ENCODE measurements at places on chromosomes 3 and 15.
A peak's percentile ranks its signal among the peaks of the same experiment; 100 is the strongest.

GRCh38 chr15:40787344-40787841, 17.6 kb downstream of the C15orf62 start:
- no peak for DNase-seq

GRCh38 chr3:146558781-146559180, 14.4 kb upstream of the PLSCR1 start:
- DNase-seq = no peak

- no peak for DNase-seq
Observed at GRCh38 chr15:32784581-32784980, 66.8 kb downstream of the GREM1 start.

GRCh38 chr15:65996901-65997300, 127.6 kb downstream of the RAB11A start:
- DNase-seq = no peak

DNA sequence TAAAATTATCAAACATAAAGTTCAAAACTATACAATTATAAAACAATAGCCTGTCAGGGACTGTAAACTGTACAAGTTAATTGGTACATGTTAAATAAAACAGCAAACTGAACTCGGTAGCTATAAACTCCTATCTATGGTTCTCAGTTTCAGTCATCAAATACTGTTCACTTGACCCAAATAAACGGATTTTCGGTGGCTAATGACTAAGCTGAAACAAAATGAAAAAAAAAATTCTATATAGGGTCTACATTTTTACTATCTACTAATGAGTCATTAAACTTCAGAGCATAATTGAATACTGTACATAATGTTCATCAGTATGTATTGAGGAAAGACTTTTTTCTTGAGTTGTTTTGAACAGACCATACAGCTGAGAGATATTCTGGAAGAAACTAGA, 6.6 kb downstream of the PROK2 start:
- DNase-seq = no peak

- DNase-seq = no peak
Observed at GRCh38 chr15:94306700-94307650, 75.6 kb downstream of the MCTP2 start.

GRCh38 chr15:91891788-91892345, 38.4 kb downstream of the SLCO3A1 start:
- no peak for DNase-seq

DNA sequence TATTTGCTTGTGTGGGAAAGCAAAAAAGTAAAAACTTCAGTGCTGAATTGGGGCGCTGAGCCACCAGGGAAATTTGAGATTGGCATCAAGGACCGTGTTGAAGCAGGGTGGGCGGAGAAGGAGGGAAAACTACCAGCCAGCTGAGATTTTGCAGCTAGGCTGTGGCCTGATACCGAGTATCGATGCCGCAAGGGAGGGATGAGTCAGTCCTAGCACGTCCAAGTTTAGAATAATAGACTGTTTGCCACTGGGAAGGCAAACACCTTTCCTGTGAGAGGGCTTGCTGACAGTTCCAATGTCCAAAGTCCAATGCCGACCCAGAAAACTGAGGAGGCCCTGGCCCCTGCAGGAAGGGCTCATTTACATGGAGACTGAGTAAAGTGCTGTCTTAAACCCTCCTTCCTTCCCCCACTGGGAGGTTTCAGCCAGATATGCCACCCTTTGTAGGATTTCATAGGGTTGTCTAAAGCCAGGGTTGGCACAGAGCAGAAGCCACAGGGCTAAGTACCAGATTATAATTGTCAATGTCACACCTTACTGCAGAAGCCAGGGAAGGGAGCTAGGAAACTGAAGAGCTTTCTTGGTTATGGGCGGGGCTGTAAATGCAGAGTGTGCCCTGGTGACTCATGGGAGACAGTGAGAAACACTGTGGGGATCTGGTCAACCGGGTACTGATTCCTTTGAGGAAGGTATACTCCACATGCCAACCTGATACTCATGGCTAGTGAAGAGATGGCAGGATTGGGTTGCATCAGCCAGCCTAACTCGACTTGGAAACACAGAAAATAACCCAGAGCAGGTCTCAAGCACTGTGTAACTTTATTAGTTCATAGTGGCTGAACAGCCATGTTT, 28.4 kb upstream of the PIK3CB start:
- DNase-seq = no peak

GRCh38 chr3:21573291-21573690, 177.7 kb downstream of the ZNF385D start:
- DNase-seq = no peak

DNA sequence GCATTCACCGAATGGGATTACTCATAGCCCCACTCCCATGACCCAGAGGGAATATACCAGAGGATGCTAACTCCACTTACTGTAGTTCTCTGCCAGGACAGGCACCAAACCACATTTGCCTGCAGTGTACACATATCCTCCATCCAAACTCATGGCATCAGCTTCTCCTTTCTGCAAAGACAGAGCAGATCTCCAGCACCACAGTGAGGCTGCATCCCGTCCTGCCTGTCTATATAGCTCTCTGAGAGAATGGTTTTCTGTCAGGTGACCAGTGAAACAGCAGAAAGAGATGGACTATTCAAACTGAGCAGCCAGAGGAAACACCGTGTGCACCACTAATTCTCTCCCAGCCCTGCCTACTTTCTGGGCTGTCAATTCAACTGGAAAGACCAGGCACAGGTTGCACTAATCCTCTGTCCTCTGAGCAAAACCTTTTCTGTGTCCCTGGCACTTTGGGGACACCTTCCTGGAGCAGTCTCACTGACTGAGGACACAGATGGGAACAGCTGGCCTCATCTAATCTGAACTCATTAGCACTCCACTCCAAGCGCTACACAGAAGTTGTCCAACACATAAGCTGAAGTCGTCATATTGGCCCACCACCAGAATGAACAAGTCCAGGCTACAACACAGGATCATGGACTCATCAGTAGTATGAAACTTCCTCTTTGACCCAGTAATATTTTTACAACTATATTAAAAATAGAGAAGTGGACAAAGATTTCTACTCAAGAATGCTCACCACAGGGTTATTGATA, 17.3 kb downstream of the LTF start:
- peak; percentile 77 for DNase-seq

DNA sequence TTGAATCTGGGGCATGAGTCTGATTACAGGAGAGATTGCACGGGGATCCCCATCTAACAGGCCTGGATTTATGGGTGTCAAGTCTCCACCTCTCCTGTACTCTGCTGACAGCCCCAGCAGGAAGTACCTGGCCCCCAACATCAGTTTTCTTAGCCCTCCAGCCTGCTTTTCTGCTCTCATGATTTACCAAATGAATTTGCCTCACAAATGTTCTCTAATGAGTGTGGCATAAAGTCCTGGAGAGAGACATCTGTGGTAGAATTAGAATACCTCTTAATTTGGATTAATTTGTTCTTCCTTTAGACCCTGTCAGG, 60.1 kb downstream of the FNDC3B start:
- no peak for DNase-seq

- DNase-seq = no peak
Observed at GRCh38 chr3:121659586-121659985, 1.1 kb downstream of the HCLS1 start.

GRCh38 chr3:69353503-69353902, 32.4 kb downstream of the FRMD4B start:
- peak; percentile 73 for DNase-seq

GRCh38 chr3:177921153-177921552, 615.1 kb upstream of the KCNMB2 start:
- no peak for DNase-seq

DNA sequence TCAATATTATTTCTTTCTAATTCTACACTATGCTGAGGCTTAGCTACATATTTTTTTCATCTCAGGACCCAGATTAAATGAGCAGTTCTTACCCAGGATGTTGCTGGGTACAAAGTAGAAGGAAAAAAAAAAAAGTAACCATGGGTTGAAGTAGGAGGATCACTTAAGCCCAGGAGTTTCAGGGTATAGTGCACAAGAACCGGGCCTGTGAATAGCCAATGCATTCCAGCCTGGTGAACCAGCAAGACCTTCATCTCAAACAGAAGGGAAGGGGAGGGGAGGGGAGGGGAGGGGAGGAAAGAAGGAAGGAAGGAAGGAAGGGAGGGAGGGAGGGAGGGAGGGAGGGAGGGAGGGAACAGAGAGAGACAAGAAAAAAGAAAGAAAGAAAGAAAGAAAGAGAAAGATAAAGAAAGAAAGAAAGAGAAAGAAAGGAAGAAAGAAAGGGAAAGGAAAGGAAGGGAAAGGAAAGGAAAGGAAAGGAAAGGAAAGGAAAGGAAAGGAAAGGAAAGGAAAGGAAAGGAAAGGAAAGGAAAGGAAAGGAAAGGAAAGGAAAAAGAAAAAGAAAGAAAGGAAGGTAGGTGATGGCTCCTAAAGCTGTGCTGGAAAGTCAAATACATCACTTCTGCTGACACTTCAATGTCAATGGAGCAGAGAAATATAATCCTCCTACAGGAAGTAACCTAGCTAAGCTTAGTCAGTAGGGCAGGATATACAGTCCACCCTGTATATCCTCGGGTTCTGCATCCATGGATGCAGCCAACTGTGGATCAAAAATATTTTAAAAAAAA, 206.8 kb upstream of the TGFBR2 start:
- no peak for DNase-seq

GRCh38 chr3:187770224-187770623, 25.0 kb upstream of the BCL6 start:
- no peak for DNase-seq

DNA sequence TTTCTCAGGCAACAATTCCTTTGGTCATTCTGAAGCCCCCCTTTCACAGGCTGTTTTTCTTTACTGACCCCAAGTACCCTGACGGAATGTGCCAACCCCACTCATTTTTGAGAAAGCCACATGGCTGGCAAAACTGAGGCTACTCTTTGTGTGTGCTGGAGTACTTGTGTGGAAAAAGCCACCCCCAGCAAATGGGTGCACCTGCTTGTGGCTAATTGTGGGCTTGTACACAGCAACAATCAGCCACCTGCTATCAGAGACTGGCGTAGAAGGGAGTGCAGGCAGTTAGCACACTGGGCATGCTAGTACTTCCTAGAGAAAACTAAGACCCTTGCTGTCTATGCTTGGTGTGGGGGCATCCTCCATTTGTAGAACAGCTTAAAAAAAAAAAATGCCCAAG, 110.1 kb upstream of the LMOD3 start:
- no peak for DNase-seq

GRCh38 chr3:56118968-56119367, 349.3 kb downstream of the ERC2 start:
- DNase-seq = no peak

GRCh38 chr3:116920826-116921610, 211.4 kb downstream of the TUSC7 start:
- DNase-seq = no peak

- DNase-seq = no peak
Observed at GRCh38 chr15:83869341-83869740, 215.4 kb downstream of the ADAMTSL3 start.

- no peak for DNase-seq
Observed at GRCh38 chr3:178456621-178457285, 79.5 kb upstream of the KCNMB2 start.

DNA sequence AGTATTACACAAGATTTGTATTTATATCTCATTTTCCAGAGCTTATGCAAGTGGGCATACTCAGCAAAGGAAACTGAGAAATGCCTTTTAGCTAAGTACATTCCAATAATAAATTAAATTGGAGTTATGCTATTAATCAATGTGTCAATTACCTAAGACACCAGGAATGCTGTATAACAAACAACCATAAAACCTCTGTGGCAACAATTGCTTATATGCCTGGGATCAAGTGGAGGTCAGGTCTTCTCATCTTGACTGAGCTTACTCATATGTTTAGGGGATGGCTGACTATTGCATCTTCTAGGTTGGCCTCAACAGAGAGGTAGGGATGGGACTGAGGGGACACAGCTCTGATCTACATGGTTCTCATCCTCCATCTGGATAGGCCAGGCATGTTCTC, 30.7 kb downstream of the CD200R1L start:
- DNase-seq = no peak

- no peak for DNase-seq
Observed at GRCh38 chr3:23036728-23037127, 166.4 kb upstream of the UBE2E2 start.

DNA sequence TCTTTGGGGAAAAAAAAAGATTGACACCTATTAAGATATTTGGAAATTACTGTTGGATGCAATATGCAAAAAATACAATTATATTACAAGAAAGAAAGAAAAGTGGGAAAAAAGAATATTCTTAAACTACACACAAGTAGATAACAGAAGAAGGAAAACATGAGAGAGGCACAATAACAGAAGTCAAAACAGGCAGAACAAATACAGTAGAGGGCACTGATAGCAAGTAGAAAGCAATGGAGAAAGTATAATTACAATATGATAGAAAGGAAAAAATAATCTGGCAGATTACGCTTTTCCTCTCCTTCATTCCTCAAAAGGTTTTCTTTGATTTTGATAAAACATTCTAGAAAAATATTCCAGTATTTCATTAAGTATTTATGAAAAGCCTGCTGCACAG, 72.1 kb downstream of the ADAM10 start:
- no peak for DNase-seq

DNA sequence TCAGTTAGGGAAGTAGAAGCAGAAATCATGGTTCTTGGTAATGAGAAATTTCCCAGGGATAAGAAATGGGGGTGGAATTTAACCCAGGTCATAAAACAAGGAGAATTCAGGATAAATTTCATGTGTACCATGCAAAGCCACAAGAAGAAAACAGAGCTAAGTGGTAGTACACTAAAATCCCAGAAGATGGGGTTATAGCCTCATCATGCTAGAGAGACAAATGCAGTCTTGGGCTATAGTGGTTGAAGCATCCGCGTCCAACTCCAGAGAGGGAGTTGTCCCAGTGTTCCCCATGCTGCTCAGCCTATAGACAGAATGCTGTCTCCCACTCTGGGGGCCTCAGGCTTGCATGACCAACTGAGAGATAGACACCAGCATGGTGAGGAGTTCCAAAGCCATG, 36.2 kb upstream of the CLRN1 start:
- peak; percentile 36 for DNase-seq

DNA sequence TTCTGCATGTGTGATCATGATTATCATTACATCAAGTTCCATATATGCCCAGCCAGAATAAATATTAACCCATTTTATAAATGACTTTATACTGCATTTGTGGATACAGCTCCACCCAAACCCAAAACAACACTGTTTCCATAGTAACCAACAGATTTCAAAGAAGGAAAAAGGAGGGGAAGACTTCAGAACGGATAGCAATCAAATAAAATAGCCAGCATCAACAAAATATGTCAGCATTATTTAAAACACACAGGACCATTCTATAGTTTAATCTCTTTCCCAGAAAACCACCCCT, 114.4 kb downstream of the FOXP1 start:
- no peak for DNase-seq

Data from hematopoietic multipotent progenitor cell (in vitro differentiated cells).